ENCODE measurements at places on chromosomes 1 and 21.

DNA sequence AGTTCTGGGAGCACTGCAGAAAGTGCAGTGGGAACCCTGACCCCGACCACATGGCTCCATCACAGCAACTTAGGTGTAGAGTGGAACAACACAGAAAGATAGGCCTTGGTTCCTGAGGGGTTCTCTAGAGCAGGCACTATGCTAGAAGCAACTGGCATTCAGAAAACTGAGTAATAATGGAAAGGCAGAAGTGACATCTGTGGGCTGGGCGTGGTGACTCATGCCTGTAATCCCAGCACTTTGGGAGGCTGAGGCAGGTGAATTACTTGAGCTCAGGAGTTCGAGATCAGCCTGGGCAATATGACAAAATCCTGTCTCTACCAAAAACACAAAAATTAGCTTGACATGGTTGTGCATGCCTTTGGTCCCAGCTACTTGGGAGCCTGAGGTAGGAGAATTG, 5.3 kb downstream of the MRPS15 start:
- DNase-seq = no peak

GRCh38 chr1:43975249-43975961, 645 bp downstream of the ATP6V0B start:
- DNase-seq = peak; percentile 39

GRCh38 chr1:63968663-63969440, 195.0 kb downstream of the ROR1 start:
- no peak for DNase-seq

DNA sequence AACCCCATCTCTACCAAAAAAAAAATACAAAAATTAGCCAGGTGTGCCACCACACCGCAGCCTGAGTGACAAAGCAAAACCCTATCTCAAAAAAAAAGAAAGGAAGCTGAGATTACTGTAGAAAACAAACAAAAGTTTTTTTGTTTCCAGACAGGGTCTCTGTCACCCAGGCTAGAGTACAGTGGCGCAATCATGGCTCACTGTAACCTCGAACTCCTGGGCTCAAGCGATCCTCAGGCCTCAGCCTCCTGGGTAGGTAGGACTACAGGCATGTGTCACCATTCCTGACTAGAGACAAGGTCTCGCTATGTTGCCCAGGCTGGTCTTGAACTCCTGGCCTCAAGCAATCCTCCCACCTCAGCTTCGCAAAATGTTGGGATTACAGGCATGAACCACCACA, 2.8 kb upstream of the PYGO2 start:
- DNase-seq = no peak

GRCh38 chr21:46116189-46116775, 18.4 kb downstream of the COL6A2 start:
- DNase-seq = no peak

DNA sequence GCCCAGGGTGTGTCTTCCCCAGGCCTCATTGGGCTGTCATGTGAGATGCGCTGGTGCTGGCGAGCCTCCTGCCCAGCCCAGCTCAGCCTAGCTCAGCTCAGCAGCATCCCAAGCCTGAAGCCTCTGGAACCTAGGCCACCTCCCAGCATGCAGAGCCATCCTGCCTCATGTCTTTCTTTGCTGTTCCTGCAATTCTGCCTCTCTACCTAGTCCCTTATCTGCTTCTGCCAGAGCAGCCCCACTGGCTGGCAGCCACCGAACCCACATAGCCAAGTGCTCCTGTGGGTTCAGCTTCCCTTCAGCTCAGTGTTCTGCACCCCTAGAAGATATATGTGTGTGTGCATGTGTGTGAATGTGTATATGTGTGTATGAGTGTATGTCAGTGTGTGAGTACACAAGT, 291.5 kb upstream of the VAMP3 start:
- DNase-seq = no peak

DNA sequence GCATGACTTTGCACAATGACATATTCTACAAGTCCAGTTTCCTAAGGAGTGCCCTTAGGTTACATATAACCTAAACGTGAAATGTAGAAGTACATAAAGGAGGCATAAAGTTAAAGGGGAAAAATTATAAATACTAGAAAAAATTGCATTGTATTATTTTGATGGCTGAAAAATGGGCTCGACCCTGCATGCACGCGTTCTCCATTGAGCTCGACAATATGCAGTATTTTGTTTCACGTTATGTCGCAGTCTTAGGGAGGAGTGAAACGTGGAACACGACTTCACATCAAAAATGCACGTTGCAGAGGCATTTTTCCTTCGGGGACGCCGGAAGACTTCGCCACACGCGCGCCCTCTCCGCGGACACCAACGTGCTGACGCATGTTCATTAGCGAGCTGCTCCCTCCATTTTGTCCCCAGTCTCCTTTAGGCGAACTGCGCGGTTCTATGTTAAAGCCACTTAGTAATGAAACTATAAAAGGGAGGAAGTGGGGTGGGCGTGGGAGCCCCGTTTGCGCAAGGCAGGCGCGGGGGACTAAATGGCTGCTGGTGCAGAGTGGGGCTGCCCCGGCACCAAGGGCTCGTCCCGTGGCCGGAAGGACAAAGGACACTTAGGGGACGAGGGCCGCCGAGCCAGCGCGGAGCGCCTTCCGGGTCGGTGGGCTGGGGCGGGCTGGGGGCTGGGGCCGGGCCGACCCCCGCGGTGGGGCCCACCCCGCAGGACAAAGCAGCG, 749 bp upstream of the COX20 start:
- DNase-seq = peak; percentile 98

- no peak for DNase-seq
These were observed 24.5 kb downstream of the KIAA0319L start for GRCh38 chr1:35532497-35533223.

- no peak for DNase-seq
These were observed 4.7 kb downstream of the CELSR2 start for GRCh38 chr1:109253803-109254620.

DNA sequence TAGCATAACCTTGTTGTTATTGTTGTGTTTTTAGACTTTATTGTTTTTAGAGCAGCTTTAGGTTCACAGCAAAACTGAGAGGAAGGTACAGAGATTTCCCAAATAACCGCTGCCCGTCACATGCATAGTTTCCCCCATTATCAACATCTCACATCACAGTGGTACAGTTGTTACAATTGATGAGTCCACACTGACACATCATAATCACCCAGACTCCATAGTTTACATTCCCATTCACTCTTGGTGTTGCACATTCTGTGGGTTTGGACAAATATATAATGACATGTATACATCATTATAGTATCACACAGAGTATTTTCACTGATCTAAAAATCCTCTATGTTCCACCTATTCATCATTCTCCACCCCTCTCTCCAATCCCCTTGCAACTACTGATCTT, 25.9 kb upstream of the TOR3A start:
- no peak for DNase-seq

DNA sequence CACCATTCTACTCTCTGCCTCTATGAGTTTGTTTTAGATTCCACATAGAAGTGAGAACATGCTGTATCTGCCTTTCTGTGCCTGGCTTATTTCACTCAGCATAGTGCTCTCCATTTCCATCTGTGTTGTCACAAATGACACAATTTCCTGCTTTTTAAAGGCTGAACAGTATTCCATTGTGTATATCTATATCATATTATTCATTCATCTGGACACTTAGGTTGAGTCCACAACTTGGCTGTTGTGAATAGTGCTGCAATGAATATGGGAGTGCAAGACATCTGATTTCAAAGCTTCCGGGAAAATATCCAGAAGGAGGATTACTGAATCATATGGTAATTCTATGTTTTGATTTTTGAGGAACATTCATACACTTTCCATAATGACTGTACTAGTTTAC, 20.1 kb upstream of the DONSON start:
- no peak for DNase-seq

DNA sequence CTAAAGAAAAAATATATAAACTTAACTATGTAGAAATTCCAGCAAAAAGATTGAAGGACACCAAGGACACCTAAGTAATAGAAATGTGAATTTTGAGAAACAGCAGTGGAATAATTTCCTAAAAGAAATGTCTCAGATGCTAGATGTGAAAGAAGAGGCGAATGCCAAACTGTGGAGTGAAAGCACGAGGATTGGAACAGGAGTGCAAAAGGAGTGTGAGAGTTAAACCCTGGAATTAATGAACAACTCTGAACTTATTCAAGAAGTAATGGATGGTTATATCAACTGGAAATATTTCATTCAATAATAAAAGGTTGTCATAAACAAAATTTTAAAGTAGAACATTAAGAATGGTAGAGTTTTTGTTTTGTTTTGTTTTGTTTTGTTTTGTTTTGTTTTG, 78.5 kb upstream of the SGIP1 start:
- DNase-seq = no peak

DNA sequence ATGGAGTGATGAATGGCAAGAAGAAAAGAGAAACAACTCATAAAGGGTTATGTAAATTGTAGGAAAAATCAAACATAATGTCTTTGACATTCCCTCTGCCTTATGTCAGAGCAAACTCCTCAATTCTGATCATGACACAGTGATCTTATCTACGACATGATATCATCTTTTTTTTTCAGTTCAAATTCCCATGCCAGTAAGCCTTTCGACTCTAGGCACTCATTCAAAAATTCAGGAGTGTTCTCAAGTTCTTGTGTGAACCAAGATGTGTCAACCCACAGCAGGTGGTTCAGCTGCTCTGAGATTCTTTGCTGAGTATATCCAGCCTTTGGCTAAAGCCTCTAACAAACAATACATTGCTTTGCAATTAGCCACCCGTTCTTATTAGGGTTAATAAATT, 97.1 kb upstream of the ESRRG start:
- no peak for DNase-seq

DNA sequence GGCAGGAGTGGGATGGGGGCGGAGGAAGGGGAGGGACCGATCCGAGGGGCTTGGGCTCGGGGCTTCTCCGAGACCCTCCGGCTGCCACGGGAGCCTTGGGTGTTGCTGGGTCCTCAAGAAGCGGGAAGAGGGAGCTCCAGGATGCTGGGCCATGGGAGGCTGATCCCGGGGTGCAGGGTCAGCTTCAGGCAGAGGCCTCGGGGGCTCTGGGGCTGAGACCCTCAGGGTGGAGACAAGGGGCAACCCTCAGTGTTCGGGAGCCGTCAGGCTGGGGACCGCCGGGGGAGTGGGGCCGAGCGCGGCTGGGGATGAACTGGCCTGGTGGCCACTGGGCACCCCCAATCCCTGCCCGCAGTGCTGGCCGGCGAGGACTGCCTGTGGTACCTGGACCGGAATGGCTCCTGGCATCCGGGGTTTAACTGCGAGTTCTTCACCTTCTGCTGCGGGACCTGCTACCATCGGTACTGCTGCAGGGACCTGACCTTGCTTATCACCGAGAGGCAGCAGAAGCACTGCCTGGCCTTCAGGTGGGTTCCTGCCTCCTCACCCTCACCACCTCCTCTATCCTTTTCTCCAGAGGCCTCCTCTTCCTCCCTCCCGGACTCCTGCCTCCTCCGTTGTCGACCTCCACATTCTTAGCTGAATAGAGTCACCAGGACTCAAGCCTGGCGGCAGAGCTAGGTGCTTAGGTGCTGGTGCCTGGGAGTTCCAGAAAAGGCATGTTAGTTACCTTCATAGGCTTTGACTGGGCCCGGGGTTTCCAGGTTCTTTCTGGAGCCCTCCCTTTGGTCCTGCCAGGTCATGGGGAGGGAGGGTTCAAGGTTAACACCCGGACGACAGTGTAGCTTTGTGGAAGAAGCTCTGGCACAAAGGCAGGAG, 631 bp downstream of the SHISA4 start:
- DNase-seq = no peak

DNA sequence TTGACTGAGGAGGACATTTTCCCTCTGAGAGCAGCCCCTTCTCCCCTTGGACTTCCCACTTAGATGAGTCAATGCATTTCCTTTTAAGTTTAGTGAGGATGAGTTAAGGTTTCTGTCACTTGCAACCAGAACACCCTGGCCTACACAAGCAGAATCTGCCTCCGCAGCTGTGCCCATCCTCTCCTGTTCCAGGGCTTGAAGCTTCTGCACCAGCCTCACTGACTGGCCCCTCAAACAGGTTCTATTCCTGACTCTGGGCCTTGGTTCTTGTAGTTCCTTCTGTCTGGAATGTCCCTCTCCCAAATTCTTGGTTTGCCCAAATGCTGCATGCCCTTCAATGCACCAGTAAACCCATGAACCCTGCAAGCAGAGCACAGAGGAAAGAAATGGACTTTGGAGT, 394.4 kb downstream of the PTPRU start:
- DNase-seq = no peak

GRCh38 chr1:36457691-36458090, 6.5 kb downstream of the MRPS15 start:
- no peak for DNase-seq

DNA sequence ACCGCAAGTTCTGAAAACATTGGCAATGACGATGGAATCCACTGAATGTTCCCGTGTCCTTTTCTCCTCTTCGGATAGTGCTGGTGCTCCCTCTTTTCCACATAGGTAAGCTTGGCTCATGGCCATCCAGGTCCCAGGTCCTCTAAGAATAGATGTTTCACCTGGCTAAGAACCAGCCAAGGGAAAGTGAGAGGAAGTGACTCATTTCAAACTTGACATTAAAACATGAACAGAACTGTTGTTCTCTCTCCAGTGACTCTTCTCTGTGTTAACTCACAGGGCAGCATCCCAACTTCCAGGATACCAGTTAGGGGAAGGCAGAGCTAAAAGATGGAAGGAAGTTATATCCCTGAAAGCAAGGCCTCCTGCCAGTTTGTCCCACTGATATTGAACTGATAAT, 493.8 kb upstream of the CHRM3 start:
- DNase-seq = no peak

DNA sequence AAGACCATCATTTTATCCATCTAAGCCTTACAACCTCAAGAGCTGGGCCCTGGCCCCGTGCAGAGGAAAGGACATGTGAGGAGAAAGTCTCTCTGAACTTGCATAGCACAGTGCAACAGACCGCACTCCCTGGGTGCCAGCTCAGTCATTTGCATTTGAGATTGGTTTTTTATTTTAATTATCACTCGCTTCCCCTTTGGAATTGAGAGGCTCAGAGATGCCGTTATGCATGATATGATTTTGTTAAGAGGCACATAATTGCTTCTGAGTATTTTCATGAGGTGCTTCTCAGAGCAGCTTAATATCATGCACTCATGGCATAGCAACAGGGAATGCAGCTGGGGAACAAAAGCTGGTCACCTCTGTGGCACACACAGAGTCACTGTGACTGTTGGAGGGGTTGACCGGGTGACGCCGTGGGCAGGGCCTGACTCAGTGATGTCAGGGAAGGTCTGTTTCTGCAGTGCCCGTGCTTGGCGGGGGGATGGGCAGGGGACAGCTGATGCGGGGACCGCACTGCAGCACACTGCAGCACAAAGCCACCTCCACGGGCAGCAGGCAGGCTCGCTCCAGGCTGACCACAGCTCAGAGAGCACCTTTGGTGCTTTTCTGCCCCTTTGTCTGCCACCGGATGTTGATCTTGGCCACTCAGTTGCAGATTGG, 43.2 kb upstream of the VAMP3 start:
- DNase-seq = no peak

- no peak for DNase-seq
These were observed 39.8 kb downstream of the DIP2A start for GRCh38 chr21:46498335-46499050.

GRCh38 chr1:109783436-109783835, 19.7 kb upstream of the EPS8L3 start:
- DNase-seq = no peak

- no peak for DNase-seq
These were observed 38.8 kb downstream of the RCAN1 start for GRCh38 chr21:34576041-34576511.

GRCh38 chr1:8075511-8076051, 49.5 kb upstream of the ERRFI1 start:
- no peak for DNase-seq
